ENCODE measurements at places on chromosomes 4 and X.

DNA sequence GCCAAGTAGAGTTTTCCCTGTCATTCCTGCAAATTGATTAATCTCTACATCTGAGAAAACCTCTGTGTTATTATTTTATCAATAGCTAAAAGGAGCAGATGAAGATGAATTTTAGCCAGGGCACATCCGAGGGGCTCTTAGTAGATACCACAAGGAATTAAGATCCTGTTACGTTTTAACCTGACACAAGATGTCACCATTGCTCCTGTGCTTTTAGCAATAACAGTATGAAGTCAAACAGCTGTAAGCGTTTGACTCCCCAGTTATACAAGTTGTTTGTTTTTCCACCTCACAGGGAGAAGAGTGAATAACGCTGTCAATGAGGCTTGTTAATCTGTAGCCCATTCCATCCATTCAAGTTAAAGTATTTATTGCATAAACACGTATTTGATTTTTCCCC, 76.0 kb upstream of the AP1S2 start:
- no peak for DNase-seq

DNA sequence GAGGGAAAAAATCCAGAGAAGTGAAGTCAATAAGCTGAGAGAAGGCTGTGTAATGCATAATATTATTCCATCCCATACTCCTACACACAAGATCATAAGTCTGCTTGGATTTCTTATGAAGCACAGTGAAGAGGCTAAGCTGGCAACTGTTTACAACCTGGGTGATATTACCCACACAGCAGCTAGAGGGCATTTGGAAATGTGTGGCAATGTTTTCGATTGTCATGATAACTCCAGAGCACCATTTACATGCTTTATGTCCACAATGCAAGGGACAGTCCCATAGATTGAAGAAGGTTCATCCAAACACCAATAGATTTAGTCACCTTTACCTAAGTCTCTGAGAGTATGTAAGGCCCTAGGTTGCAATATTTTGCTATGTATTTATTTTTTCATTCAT, 412.2 kb downstream of the PPP3CA start:
- DNase-seq: no peak

DNA sequence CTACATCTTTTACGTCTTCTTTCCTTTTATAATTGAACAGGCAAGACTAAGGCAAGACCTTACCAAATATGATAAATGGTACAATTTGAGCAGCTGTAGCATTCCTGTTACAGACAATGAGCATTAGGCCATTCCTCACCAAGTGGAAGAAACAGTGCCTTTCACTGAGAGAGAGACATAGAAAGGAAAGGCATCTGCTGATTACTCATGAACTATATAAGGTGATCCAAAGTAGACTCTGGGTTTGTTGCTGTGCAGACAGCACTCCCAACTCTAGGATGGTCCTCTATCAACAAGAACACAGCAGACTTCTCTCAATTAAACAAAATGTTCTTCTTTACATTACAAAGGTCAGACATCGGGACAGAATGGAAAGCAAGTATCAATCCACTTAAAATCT, 91.9 kb downstream of the FAM13A start:
- no peak for DNase-seq

DNA sequence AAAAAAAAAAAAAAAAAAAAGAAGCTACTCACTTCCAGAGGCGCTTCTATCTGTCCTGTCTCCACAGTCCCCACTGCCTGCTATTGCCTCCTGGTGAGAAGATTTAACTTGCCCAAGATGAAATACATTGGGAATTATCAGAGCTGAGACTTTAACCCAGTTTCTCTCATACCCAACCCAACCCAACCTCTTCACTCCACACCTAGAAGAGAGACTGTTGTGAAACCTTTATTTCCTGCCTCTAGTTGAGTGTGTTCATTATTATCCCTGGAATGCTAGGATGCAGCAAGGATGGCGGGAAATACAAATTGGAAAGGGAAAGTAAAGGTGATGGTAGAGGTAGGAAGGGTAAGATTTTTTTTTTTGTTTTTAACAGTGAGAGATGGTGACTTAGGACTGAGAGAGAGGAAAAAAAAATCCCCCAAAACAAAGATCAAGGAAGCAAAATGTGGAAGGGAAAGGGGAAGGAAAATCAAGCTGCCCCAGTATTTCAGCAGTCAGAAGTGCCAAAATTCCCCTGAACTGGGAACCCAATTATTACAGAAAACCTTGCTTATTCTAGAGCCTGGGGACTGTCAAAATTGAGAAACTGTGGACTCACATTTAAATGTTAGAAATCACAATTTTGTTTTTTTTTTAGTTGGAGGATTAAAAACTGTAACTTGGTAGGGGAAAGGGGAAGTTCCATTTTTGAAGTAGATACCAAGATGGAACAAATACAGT, 253.0 kb downstream of the PTTG2 start:
- DNase-seq: no peak

GRCh38 chr4:126395664-126396063, 1080.9 kb downstream of the FAT4 start:
- no peak for DNase-seq

DNA sequence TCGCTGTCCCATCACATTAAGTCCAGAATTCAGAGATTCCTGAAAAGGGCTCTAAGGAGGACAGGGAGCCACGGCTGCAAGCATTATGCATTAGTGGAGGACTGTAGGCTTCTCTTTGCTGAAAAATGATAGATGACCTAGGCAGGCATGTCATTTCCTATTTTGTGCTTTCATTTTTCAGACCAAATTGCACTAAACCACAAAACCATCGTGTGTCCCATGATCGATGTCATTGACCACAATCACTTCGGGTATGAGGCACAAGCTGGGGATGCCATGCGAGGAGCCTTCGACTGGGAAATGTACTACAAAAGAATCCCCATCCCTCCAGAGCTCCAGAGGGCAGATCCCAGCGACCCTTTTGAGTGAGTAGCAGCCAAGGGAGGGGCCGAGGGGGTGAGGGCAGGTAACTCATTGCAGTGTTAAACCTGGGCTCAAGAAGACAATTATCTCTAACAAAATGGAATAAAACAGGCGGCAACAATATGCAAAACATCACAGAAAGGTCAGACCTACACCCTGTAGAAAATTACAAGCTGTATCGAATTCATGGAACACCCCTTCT, 355.2 kb upstream of the GALNT7 start:
- no peak for DNase-seq

DNA sequence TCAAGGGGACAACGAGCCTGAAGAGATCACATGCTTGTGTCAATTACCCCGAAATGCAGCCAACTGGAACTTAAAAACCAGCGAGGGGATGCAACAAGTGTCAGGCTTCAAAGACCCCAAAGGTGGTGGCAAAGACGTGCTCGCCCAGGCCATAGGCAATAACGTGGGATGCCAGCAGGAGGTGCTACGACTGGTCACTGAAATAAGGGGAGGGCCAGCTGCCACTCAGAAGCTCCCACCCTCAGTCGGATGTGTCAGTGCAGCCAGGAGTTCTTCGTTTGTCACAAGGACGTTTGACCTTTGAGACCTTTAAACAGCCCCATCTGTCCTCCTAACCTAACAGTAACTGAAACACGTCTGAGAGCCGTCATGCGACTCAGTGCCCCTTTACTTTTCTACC, 556.8 kb upstream of the PCDH10 start:
- DNase-seq: no peak

DNA sequence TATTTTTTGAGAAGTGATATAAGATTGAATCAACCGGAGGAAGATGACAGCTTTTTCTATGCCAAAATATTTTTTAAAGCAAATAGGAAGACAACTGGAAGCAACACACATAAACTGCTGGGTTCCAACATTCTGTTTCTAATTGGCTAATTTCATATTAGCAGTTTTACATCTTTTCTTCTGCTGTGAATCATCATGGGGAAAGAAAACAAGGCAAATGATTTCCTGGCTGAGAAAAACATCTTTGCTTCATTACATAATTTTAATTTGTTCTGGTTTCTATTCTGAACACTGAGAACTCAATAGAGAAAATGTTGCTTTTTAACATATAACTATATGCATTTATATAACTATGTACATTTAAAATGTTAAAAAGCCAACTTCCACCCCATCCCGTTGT, 2518.5 kb downstream of the ARAP2 start:
- no peak for DNase-seq

GRCh38 chr4:105277702-105278101, 131.0 kb downstream of the TET2 start:
- no peak for DNase-seq

DNA sequence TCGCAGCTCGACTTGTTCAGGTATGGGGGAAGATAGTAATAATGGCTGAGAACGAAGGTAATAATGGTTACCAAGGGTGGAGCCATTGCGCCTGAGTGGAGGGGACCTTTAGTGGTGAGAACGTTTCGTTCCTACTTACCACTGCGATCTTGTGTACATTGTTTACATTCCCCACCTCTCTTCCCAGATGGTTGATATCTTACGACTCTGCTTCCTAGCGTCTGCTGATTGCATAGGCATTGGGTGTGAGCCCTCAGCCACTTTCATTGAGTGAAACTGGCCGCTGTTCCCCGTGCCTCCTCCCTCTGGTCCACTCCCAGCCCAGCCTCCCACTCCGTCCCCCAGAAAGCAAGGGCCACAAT, 850 bp downstream of the IGBP1 start:
- DNase-seq: no peak

GRCh38 chr4:75940692-75941253, at the start of gene NAAA:
Gene NAAA (minus strand): TSS chr4:75941013. CDS start chr4:75940949, 64 bp downstream.
- peak; percentile 55 for DNase-seq

DNA sequence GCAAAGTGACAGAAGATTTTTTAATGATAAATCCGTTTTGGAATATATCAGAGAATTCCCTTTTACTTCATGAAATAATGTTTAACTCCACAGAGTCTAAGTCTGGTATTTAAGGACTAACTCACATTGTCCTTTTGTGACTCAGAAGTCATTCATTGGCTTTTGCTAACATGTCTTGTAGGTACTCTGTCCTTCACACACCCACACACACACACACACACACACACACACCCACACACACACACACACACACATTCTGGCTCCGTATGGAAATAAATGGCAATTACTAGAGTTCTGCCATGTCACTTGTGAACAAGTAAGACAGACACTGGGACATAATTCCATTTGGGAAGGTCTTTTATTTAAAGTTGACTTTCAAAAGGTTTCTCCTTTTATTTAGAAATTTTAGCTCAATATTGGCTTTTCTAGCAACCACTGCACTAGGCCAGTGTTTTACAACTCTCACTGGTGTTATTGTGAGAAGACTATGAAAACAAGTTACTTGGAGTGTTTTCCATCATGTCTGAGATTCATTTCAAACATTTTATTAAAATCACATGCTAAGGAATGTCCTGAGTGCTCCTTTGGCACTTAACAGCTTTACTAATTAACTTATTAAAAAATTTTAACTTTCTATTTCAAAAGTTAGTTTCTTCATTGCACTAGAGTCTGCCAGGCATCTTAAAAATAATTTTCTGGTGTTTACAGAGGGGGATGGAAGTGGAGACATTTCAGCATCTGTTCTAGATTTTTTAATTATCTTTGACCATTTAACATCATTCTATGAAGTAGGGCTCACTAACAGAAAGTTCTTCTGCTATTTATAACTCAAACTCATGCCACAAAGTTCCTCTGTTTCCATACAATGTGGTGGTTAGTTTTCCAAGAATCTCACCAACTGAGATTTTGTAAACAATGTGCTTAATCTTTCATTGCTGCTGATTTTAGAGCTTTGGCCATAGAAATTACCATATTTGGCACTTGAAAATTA, 240.3 kb upstream of the GPC4 start:
- DNase-seq: no peak
